ENCODE measurements at places on chromosomes 11 and 22. TPM values are rescaled to one million over a fixed set of nuclear protein-coding genes. Genes with fewer than 3 reads are reported as not detected.

- peaks cover 30% of the 10 kb centered on the region for H3K4me1 ChIP-seq
- no peaks in the 10 kb centered on the region for H3K27me3 ChIP-seq
- DNase-seq = no peak
- H3K36me3 ChIP-seq = peaks cover 5% of the 10 kb centered on the region
- H3K4me3 ChIP-seq = peak overlapping the region; percentile 85
Measured at GRCh38 chr11:96338910-96339705, 3.9 kb downstream of the MAML2 start.

DNA sequence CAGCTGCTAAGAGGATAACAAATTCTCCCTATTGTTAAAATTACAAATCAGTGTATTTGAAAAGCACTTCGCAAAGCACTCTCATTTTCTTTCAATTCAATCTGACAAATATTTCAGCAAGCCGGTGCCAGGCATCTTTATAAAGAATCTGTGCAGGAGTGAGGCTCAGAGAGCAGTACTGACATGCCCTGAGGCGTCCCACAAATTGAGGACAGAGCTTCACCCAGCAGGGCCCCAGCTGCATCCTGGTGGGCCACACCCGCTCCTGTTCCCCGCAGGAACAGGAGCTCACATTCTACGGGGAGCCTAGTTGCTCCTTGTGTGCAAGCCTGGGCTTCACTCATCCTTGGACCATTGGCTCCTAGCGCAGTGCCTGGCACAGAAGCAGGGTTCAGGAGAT is 60.9 kb upstream of the EIF3D start:
- peaks cover 5% of the 10 kb centered on the region for H3K36me3 ChIP-seq
- H3K4me1 ChIP-seq = peaks cover 5% of the 10 kb centered on the region
- H3K27me3 ChIP-seq = no peaks in the 10 kb centered on the region
- no peak overlapping the region for H3K27ac ChIP-seq
- DNase-seq = no peak
- H3K4me3 ChIP-seq = no peak overlapping the region

- no peaks in the 10 kb centered on the region for H3K27me3 ChIP-seq
- peak overlapping the region; percentile 99 for H3K27ac ChIP-seq
- H3K4me3 ChIP-seq = peak overlapping the region; percentile 75
- DNase-seq = no peak
- H3K4me1 ChIP-seq = peaks cover 21% of the 10 kb centered on the region
Measured at GRCh38 chr11:65503368-65503948, 4.6 kb downstream of the MALAT1 start.

GRCh38 chr22:44889255-44889878 is 120.4 kb downstream of the PHF21B start:
- H3K4me1 ChIP-seq = no peaks in the 10 kb centered on the region
- no peak for DNase-seq
- H3K27ac ChIP-seq = no peak overlapping the region
- no peak overlapping the region for H3K4me3 ChIP-seq
- H3K27me3 ChIP-seq = no peaks in the 10 kb centered on the region

DNA sequence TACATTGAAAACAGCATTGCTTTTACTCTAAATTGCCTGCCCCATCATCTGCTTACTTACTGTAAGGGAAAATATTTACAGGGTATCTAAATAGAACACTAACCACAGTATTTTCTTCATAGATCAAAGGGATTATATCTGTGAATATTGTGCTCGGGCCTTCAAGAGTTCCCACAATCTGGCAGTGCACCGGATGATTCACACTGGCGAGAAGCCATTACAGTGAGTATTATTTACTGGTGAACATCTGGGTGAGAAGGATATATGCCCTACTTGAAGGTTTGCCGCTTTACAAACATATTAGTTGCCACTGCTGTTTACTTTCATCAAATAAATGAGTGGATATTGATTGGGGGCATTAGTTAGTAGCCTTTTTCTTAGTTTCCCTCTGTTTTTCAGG is 5.9 kb upstream of the CNTF start:
- no peak overlapping the region for H3K4me3 ChIP-seq
- H3K4me1 ChIP-seq = no peaks in the 10 kb centered on the region
- H3K27me3 ChIP-seq = no peaks in the 10 kb centered on the region
- peaks cover 13% of the 10 kb centered on the region for H3K36me3 ChIP-seq
- H3K27ac ChIP-seq = no peak overlapping the region

DNA sequence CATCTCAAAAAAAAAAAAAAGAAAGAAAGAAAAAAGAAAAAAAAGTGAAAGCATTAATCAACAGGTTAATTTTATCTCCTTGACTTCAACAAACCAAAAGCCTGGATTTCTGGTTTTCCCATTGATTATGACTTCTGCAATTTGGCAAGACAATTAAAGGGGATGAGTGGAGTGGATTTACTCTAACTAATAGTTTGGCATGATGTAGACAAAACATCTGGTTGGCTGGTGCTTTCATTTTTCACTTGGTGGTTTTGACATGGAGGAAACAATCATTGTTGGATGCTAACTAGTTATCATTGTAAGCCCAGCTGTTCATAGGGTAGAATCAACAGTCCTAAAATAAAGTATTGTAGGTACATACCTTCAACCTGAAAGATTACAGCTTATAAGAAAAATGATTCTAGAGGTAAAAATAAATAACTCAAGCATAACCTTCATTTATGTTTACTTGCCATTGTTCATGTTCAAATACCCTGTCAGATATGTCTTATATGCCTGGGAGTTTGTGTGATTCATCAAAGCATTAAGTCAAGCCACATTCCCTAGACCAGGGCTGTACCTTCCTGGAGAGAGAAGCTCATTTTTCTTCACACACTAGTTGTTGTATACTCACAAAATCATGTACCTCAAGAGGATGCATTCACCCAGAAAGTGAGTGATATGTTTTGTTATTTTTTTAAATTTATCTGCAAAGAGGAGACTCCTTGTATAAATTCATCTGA is 15.1 kb downstream of the FIBIN start:
- no peaks in the 10 kb centered on the region for H3K4me1 ChIP-seq
- H3K4me3 ChIP-seq = no peak overlapping the region
- DNase-seq = no peak
- no peaks in the 10 kb centered on the region for H3K27me3 ChIP-seq
- H3K27ac ChIP-seq = no peak overlapping the region
- H3K36me3 ChIP-seq = no peaks in the 10 kb centered on the region

- H3K27ac ChIP-seq = no peak overlapping the region
- peaks cover 59% of the 10 kb centered on the region for H3K36me3 ChIP-seq
- H3K4me1 ChIP-seq = peaks cover 74% of the 10 kb centered on the region
- peaks cover 15% of the 10 kb centered on the region for H3K27me3 ChIP-seq
- peak overlapping the region; percentile 28 for H3K4me3 ChIP-seq
Measured at GRCh38 chr22:19717691-19718455, 3.6 kb downstream of the SEPTIN5 start.

GRCh38 chr22:37731804-37732471 is 35.1 kb downstream of the TRIOBP start:
- no peak for DNase-seq
- no peak overlapping the region for H3K4me3 ChIP-seq
- H3K36me3 ChIP-seq = peaks cover 28% of the 10 kb centered on the region
- H3K4me1 ChIP-seq = peaks cover 10% of the 10 kb centered on the region
- no peaks in the 10 kb centered on the region for H3K27me3 ChIP-seq

- H3K36me3 ChIP-seq = peaks cover 3% of the 10 kb centered on the region
- no peaks in the 10 kb centered on the region for H3K4me1 ChIP-seq
- H3K27ac ChIP-seq = peak within 1 kb of the TSS; percentile 100
- peak; percentile 97 for DNase-seq
Measured at GRCh38 chr11:102346748-102347461, at the start of gene BIRC2. TSS of gene BIRC2 (plus strand) at chr11:102347214. CDS start at chr11:102349855, 2,641 bp downstream.

GRCh38 chr11:79481795-79482194 is 41.0 kb upstream of the TENM4 start:
- H3K27ac ChIP-seq = no peak overlapping the region
- no peak for DNase-seq
- H3K27me3 ChIP-seq = no peaks in the 10 kb centered on the region
- no peaks in the 10 kb centered on the region for H3K36me3 ChIP-seq
- no peaks in the 10 kb centered on the region for H3K4me1 ChIP-seq
- no peak overlapping the region for H3K4me3 ChIP-seq

- no peaks in the 10 kb centered on the region for H3K36me3 ChIP-seq
- no peak overlapping the region for H3K27ac ChIP-seq
- H3K4me3 ChIP-seq = no peak overlapping the region
- H3K27me3 ChIP-seq = no peaks in the 10 kb centered on the region
Measured at GRCh38 chr11:103927535-103927934, 108.9 kb upstream of the DDI1 start.

DNA sequence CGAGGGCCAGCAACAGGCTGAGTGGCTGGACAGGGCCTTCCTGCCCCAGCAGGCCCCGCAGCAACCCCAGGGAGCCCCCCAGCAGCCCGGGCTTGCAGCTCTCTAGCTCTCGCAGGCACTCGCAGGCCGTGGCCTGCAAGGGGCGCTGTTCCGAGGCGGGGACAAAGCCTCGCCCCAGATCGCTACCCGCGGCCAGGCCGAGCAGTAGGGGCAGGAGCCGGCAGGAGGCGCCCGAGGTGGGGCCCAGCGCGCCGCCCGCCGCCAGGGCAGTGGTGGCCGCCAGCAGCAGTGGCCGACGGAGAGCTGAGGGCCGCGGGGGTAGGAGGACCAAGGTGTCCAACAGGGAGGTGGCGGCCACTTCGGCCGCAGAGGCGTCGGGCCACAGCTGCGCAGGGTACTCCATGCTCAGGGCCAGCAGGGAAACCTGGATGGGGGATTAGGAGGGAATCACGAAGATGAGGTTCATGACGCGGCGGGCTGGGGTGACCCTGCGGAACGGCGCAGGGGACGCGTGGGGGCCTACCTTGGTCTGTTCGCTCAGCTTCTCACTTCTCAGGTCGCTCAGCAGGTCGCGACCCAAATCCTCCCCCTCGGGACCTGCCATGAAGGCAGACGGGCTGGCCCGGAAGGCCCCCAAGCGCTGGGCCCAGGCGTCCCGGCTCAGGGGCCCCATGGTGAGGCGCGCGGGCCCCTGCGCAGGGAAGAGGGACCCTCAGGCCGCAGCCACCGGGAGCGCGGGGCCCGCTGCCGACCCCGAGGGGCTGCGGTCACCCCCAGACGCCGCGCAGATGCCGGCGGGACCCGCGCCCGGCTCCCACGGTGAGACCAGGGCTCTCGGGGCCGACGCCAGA is 632 bp downstream of the AP5B1 start:
- H3K36me3 ChIP-seq = peaks cover 37% of the 10 kb centered on the region
- no peak for DNase-seq
- no peak overlapping the region for H3K27ac ChIP-seq
- peaks cover 36% of the 10 kb centered on the region for H3K4me1 ChIP-seq

DNA sequence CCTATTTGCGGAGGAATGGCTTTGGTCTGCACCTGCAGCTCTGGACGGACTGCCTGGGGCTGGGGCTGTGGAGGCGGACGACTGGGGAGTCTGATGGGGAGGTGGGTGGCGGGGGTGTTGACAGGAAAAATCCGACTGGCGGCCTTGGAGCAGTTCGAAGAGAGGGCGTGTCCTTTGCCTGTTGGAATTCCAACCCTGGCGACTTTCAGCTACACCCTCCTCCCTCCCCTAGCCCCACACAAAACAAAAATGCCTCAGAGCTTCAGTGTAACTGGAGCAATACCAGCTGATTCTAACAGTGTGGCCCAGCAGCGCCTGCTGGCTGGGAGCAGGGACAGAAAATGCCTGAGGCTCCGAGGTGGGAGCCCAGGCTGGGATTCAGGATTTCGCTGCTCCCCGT is 85.4 kb downstream of the ATXN10 start:
- H3K27ac ChIP-seq = peak overlapping the region; percentile 38
- peaks cover 10% of the 10 kb centered on the region for H3K4me1 ChIP-seq
- H3K27me3 ChIP-seq = no peaks in the 10 kb centered on the region
- peak; percentile 5 for DNase-seq
- peaks cover 9% of the 10 kb centered on the region for H3K36me3 ChIP-seq

DNA sequence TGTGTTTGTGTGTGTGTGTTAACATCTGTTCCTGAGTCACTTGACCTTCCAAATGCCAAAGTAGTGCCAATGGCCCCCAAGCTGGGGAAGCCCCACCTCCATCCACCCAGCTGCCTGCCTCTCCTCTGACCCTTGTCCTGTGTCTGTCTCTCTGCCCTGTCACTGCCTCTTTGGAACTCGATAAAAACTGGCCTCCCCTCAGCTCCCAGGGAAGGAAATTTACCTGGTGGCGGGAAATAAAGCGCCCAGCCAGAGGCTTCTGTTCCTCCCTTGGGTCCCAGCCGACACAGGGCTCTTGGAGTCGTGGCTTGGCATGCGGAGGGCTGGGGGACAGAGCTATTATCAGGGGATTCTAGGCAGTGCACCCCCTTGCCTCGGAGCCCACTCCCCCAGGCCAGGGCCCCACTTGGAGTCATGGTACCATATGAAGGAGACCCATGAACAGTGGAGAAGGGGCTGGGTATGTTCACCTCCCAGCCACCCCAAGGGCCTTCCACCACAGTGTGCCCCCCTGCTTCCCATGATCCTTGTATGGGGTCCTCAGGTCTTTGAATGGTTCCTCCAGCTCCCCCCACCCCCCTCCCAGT is 6.2 kb downstream of the KCNC1 start:
- no peak overlapping the region for H3K27ac ChIP-seq
- peaks cover 40% of the 10 kb centered on the region for H3K36me3 ChIP-seq
- H3K4me3 ChIP-seq = no peak overlapping the region
- H3K27me3 ChIP-seq = peaks cover 15% of the 10 kb centered on the region

DNA sequence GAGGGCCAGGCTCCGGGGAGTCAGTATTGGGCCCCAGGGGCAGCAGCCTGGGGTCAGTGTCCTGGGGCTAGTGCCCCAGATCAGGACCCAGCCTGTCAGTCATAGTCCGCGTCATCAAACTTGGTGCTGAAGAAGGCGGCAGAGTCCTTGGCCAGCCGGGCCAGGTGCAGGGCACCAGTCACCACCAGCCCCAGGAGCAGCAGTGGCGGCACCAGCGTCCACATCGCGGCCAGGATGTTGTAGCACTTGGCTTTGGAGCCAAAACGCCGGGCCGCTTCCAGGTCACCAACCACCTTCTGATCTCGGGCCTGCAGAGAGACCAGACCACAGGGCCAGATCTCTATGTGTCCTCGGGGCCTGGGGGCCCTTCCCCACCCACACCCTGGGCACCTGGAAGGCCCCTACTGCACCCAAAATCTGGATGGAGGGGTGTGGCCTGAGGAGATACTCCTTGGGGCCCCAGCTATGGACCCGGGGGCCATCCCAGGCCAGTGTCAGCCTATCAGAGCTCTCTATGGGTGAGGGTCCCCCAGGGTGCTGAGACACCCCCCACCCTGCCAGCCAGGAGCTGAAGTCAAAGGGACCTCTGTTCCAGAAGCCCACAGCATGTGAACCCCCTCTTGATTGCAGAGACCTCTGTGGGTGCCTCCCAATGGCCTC is 790 bp downstream of the IFITM5 start:
- peaks cover 5% of the 10 kb centered on the region for H3K36me3 ChIP-seq
- no peak for DNase-seq
- H3K4me3 ChIP-seq = no peak overlapping the region
- peaks cover 2% of the 10 kb centered on the region for H3K27me3 ChIP-seq

DNA sequence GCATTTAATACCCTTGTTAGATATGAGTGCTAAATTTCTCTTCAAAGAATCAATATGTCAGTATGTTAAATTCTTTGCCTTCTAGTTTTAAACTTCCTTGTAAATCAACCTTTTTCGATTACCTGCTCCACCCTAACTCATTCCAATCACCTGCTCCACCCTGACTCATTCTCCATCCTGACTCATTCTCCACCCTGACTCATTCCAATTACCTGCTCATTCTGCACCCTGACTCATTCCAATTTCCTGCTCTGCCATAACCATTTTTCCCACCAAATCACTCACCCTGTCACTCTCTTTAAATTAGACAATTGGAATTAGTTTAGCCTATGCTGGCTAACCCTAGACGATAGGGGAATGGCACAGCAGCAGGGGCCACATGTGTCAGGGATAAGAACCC is 519.5 kb upstream of the LRRC4C start:
- no peak overlapping the region for H3K4me3 ChIP-seq
- no peaks in the 10 kb centered on the region for H3K27me3 ChIP-seq

Gene THRSP
- 0.11 TPM for total RNA-seq

Gene MS4A13
- total RNA-seq = not detected

Gene AMPD3
- total RNA-seq = 13.0 TPM
